ENCODE measurements at places on chromosomes 12 and 14.

DNA sequence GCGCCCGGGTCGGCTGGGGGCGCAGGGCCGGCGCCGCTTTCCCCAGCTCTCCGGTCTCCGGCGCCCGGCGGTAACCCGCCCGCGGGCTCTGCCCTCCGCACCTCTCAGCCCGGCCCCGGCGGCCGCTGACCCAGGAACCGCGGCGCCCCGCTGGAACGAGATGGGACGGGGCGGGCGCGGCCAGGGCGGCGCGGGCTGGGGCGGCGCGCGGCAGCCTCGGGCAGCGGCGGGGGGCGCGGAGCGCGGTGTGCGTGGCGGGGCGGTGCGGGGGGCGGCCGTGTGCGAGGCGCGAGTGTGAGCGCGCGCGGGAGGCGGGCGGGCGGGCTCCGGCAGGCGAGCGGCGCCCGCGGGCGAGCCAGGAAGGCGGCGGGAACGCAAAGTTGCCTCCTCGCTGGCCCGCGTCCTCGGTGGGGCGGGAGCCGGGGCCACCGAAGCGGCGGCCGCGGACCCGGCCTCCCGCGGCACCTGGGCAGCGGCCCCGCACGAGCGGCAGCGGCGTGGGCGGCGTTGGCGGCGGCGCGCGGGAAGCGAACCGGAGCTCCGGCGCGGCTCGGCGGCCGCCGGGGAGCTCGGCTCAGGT, 671 bp upstream of the DIO3 start:
- DNase-seq: no peak

- DNase-seq: no peak
Observed at GRCh38 chr12:121520586-121521086, 60.2 kb downstream of the KDM2B start.

- DNase-seq: no peak
Observed at GRCh38 chr14:105067140-105067968, 2.1 kb upstream of the GPR132 start.

DNA sequence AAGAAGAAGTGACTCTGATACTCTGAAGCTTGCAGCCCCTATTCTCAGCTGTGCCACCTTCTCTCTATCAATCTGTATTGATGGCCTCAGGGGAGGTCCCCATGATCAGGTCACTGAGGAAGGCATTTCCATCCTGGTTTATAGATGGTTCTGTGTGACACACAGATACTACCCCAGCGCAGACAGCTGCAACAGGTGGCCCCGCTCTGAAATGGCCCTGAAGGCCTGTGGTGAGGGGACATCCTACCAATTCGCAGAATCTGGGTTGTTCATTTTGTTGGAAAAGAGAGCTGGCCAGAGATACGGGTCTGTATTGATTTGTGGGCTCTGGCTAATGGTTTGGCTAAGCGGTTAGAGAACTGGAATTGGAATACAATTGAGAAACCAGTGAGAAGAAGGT, 21.7 kb downstream of the DLK1 start:
- DNase-seq: no peak

DNA sequence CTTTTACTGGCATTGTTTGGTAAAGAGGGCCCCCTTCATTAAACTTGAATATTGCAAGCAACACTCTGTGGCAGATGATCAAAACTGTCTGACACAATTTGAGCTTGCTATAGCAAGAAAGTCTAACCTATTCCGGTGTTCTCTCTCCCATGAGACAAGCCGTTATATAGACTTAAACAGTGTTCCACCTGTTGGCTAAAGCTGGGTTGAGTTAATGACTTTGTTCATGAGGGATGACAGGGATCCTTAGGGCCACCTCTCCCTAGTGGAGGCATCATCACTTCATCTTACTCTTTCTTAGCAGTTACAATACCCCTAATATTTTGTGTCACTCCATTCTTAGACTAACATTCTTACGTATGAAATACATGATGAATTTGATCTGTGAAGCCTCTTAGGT, 3.8 kb downstream of the EIF5 start:
- no peak for DNase-seq

- no peak for DNase-seq
Observed at GRCh38 chr14:101593411-101594238, 32.3 kb downstream of the DIO3 start.

DNA sequence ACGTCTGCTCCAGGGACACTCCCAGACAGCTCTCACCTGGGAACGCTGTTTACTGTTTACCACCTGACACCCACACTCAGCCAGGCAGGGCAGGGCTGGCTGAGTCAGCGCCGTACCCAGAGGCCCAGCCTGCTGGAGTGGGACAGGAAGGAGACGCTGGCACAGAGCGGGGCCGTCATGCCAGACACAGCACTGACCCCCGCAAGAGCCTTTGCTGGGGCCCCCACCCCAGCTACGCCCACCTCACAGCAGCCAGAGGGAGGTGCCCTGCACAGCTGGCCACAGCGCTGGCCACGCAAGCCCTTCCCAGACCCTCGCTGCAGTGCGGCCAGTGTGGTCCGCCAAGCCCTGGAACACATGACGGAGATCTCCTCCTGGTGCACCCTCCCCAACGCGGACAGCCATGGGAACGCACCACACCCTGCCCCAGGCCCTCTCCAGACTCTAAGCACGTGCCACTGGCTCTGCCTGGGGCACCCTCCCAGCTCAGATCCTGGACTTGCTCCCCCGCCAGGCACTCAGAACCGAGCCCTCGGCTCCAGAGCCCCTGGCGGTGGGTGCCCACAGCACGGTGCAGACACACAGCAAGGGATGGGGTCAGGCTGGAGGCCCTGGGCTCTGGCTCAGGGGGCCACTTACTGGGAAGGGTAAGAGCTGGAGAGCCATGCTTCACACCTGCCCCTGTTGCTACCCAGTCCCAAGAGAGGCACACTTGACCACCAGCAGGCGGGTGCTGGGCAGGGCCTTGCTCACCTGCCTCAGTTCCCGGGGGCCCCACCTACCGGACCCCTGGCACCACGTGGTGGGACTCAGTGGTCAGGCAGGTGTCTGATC, 5.7 kb downstream of the AHNAK2 start:
- DNase-seq: no peak

- DNase-seq: no peak
Observed at GRCh38 chr12:101863981-101864380, 13.4 kb upstream of the DRAM1 start.

GRCh38 chr14:69052181-69052601, 73.1 kb upstream of the ACTN1 start:
- no peak for DNase-seq

DNA sequence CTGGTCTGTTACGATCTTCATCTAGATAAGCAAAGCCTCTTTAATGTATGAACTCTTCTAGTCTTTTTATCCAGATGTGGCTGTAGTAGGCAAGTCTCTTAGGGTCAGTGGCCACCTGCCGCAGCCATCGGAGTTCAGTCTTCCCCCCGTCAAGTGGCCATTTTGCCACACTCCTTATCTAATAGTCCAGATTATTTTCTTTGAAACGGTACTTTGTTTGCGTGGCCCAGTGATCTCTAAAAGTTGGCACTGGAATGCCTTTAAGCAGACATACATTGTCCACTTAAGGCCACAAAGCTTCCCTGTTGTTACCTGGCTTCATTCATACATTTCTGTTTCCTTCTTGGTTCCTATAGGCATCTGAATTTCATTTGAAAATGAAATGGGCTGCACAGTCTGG, 36.0 kb upstream of the BMAL2 start:
- DNase-seq: no peak

DNA sequence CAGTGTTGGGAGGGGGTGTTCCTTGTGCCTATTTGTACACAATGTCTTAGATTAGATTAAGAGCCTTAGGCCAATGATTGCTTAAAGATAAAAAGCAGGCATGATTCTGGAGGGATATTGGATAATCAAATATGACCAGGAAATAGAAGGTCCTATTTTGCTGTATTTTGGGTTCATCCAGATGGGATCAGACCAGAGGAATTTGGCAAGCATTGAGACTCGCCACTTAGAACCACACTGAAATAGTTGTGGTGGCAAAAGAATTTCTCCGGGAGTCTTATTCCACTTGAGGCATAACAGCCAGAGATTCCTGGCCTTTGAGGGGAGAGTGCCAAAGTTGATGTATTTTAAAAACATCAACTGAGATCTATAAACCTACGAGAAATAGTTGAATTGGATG, 327.2 kb downstream of the RAD51B start:
- DNase-seq: no peak

DNA sequence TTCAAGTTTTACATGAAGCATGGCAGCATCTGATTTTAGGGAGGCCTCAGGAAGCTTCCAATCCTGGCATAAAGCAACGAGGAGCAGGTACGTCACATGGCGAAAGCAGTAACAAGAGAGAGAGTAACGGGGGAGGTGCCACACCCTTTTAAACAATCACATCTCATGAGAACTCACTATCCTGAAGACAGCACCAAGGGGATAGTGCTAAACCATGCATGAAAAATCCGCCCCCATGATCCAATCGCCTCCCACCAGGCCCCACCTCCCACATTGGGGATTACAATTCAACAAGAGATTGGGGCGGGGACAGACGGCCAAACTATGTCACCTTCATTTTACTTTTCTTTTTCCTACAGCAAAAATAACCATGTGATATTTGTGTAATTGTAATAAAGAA, 7.2 kb upstream of the MAP3K9 start:
- no peak for DNase-seq
